ENCODE measurements at places on chromosomes 3 and 15.
A peak's percentile ranks its signal among the peaks of the same experiment; 100 is the strongest.

GRCh38 chr3:158217992-158218391, 108.1 kb downstream of the RSRC1 start:
- DNase-seq, result no peak

DNA sequence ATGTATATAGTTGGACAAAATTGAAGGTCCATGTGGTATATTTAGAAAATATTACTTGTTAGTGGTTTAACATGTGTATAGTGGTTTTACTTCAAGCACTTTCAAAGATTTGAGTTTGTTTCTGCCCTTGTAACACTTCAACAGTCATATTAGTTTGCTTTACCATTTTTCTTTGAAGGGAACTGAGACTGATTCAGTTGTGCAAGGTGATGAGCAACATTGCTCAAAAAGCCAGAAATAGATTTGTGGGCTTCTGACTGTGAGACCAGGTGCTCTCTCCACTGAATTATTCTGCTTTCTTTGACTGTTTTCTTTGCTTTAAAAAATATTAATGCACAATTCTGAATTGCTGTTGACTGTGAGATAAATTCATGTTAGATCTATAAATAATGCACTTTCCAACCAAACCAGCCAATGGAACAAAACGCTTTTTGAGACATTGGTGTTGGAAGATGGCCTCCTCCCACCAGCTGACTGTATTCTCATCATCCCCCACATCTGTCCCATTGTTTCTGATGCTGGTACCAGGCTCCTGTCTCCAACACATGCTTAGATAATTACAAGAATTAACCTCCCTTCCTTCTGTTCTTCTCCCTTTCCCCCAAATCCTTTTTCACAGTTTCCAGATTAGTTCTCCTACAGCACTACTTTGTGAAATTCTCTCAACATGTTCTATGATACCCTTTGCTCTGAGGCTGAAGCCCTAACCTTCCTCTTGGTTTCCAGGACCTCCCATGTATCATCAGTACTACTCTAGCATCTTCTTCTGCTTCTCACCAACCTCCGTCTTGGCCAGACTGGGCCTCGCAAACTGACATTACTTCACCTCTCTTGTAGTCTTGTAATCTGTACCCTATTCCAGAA, 27.9 kb downstream of the PLCL2 start:
- no peak for DNase-seq

- DNase-seq, result peak; percentile 42
Measured at GRCh38 chr3:4533489-4534443, 40.6 kb downstream of the ITPR1 start.

GRCh38 chr3:46276497-46277099, 34.3 kb downstream of the CCR3 start:
- DNase-seq, result no peak

DNA sequence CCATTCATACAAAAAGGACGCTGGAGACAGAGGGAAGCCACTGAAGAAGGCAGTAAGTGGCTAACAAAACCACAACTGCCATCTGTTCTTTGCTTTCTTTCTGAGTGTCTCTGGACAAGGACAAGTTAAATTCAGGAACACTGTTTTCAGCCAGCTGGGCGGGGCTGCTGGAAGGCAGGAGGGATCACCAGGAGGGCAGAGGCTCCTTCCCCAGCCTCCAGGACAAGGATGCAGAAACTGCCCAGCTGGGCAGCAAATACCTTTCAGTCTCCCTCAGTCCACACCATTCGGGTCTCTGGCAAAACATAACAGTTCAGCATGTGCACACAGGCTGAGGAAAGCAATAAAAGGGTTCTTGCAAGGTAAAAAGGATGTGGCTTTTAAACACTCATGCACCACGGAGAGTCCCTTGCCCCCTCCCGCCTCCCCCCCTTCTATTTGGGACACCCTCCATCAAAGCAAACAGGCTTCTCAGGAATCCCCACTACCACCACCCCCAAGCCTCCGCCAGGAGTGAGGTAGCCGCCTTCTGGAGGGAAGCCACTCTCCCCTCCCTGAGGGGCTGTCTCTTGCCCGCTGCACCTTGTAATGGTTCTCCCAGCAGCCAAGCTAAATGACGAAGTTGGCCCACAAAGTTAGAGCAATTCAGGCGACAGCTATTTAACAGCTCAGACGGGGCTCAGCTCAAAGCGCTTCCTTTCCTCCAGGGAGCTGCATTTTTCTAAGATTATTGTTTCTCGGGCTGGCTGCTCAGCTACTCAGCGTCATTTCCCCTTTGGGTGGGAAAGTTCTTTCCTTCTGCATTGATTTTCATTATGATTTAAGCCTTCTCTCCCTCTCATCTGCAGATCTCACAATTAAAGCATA, 3.8 kb downstream of the HEG1 start:
- peak; percentile 81 for DNase-seq

Measured in tibial artery (tissue), 4 donors.